AG04449 (cell line): ENCODE measurements at places on chromosomes 6 and 20.

DNA sequence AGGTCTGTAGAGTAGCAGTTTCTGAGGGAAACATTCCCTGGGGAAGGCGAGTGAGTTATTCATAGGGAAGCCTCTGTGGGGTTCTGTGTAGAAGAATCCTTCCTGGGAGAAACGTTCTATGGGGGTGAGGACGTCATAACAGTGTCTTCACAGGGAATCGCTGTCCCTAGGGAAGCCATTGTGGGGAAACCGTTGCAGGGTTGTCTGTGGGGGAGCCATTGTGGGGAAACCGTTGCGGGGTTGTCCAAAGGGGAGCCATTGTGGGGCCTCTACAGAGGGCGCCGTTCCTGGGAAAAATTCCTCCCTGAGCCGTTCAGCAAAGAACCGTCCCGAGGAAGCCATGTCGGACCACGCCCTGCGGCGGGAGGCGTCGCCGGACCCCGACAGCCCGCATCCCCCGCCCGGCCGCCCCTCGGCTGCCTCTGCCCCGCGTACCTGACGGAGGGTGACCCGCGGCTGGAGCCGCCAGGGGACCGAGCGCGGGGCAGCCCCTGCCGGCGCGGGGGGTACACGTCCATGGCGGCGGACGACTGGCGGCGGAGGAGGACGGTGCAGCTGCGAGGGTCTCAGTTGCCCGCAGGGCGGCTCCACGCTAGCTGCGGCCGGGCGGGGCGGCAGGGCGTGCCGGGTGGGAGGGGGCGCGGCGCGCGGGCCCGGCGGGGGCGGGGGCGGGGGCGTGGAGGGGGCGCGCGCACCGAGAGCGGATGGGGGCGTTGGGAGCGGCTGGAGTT lies at the start of gene DNAAF9:
DNAAF9 (minus strand) TSS at position 630 of the 731 bp plus-strand sequence; CDS start at position 518, 112 bp downstream.
- no peak for DNase-seq

DNA sequence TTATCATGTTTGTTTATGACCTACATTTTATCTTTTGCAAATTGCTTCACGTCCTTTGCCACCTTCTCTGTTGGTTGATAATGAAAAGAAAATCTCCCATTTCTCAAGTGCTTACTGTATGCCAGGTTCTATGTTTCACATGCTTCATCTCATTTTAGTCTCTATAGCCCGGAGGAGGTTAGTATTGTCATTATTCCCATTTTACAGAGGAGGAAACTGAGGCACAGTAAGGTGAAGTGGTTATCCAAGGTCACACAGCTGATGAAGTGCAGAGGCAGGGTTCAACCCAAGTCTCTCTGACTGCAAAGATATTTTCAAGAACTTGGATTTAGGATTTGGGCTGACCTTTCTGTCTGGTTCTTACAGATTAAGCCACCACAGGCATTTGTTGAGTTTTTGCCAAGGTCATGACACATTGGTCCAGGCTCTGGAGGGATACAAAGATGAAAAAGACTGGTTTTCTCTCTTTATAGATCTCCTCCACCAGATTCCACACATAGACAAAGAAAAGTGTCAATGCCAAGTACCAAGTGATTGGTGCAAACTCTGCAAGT lies 20.6 kb downstream of the CNBD2 start:
- DNase-seq = no peak

- DNase-seq = no peak
Measured at GRCh38 chr20:22407237-22408193, 176.9 kb downstream of the FOXA2 start.

DNA sequence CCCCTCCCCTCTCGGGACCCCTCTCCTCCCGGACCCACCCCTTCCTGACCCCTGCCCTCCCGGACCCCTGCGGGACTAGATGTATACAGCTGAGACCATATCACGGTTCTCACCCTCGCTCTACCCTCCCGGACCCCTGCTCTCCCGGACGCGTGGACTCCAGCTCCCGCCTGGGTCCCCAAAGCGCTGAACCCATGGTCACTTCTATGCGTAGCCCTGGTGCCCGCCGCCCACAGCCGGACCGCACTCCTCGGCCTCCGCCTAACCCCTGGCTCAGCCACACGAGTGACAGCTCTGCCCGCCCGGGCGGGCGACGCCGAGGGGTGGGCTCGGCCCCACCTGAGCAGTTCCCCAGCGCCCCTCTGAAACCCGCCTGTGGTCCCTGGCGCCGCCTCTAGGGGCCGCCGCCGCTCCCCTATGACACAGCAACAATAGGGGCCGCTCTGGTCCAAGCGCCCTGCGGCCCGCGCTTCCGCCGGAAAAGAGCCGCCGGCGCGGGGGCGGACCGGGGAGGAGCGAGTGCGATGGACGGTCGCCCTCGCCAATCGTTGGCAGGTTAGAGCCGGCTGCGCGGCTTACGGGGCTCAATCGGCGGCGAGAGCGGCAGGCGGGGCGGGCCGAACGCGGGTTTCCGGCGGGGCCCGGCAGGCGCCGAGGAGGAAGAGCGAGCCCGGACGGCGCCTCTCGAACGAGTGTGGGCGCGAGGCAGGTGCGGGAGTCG lies at the start of gene ADRM1:
ADRM1 (plus strand) TSS at position 657 of the 721 bp plus-strand sequence. CDS start 572 bp downstream, outside the sequence.
- DNase-seq = peak; percentile 69

DNA sequence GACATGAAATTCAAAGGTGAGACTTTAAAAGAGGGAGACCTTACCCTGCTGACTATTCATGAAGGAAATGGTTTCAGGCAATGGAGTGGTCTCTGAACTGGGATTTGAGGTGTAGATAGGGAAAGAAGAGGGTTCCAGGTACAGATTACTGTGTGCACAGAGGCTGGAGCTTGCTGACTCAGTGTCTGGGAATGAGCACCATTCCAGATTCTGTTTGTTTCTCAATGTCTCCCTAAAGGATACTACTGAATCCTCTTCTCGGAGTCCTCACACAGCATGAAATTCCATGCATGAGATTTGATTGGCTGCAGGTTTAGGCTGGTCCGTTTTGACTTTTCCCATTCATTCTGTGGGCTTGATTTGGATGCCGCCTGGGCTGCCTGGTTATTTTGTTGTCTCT lies 49.0 kb downstream of the PPP1R14C start:
- DNase-seq = no peak

- no peak for DNase-seq
Measured at GRCh38 chr6:90227673-90228072, 69.0 kb downstream of the BACH2 start.
